ENCODE measurements at places on chromosomes 7 and 10.

- DNase-seq, result no peak
These were observed 76.8 kb upstream of the AKR1E2 start for GRCh38 chr10:4749271-4749574.

DNA sequence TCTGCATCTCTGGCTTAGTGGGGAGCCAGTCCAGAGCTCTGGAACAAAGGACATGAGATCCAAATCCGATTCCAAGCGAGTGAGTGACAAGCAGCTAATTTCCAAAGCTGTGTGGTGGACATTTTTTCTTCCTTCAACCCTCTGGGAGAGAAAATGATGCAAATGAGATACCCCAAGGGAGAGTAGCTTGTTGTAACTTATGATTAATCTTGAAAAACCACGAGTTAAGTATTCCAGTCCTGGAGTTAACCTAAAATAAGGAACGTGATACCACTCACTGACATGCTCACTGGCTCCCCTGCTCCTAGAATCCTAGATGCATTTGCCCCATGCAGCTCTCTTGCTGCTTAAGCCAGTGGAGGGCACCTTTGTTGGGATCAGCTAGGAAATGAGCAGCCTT, 116.0 kb upstream of the HABP2 start:
- no peak for DNase-seq

GRCh38 chr7:74656441-74656836, 1.1 kb upstream of the GTF2I start:
- peak; percentile 30 for DNase-seq

- no peak for DNase-seq
These were observed 730.8 kb downstream of the PHTF2 start for GRCh38 chr7:78529392-78529791.

DNA sequence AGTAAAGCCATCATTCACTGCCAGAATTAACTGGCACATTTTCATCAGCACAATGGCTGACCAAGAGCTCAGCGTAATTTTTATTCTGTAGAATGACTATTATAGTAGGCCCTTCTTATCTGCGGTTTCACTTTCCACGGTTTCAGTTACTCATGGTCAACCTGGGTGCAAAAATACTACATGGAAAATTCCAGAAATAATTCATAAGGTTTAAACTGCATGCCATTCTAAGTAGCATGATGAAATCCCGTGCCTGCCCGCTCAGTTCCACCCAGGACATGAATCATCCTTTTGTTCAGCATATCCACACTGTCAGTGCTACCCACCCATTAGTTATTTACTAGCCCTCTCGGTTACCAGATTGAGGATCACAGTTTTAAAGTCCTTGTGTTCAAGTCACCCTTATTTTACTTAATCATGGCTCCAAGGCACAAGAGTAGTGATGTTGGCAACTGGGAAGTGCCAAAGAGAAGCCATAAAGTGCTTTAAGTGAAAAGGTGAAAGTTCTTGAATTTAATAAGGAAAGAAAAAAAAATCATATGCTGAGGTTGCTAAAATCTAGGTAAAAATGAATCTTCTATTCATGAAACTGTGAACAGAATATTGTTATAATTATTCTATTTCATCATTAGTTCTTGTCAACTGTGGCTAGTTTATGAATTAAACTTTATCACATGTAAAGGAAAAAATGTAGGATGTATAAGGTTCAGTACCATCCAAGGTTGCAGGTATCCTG, 204.9 kb downstream of the DOCK4 start:
- no peak for DNase-seq

DNA sequence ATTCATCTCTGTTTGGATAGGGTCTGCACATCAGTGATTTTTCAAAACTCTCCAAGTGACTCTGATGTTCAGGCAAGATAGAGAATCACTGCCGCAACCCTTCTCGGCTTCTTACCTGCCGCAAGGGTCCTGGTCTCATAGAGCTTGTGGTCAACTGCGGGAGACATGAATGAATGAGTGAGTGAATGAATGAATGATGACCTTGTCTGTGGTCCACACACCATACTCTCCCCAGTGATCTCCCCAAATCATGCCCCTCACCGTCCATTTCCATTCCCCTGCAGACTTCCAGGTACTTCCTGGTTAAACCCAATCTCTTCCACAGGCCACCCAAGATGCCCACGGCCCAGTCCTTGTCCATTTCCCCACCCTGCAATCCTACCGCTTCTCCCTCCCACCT, 5.9 kb upstream of the NPFFR1 start:
- DNase-seq, result no peak

DNA sequence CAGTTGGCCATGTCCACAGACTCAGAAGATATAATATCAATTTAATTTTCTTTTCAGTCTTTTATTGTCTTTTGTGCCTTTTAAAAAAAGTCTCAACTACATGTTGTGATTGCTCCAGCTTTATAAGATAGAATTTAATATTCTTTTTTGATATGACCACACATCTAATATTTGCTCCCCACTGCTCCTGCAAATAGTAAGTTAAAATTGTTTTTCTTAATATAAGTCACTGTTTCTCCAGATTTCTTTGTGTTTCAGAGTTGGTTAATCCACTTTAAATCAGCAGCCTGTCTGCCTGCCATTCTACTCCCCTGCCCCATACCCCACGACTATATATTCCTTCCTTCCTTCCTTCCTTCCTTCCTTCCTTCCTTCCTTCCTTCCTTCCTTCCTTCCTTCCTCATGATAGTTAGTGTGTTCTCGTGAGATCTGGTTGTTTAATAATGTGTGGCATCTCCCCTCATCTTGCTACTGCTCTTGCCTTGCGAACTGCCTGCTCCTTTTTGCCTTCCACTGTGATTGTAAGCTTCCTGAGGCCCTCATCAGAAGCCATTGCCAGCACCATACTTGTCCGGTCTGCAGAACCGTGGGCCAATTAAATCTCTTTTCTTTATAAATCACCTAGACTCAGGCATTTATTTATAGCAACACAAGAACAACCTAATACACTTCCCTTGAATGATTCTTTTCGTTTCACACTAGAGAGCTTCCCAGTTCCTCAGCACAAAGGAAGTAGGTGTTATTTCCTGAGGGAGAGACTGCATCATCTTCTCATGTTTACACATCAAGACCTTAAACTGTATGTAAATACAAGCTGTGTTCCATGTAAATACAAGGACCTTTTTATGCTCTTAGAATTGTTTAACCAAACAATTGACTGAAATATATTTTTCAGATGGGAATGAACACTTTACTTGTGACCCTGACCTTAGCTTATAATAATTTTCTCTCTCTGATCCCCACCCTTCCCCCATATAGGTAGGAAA, 24.5 kb downstream of the TAS2R16 start:
- no peak for DNase-seq

GRCh38 chr7:99029466-99030435, 114.2 kb downstream of the SMURF1 start:
- no peak for DNase-seq

GRCh38 chr10:91604553-91605534, 28.0 kb downstream of the PPP1R3C start:
- no peak for DNase-seq

DNA sequence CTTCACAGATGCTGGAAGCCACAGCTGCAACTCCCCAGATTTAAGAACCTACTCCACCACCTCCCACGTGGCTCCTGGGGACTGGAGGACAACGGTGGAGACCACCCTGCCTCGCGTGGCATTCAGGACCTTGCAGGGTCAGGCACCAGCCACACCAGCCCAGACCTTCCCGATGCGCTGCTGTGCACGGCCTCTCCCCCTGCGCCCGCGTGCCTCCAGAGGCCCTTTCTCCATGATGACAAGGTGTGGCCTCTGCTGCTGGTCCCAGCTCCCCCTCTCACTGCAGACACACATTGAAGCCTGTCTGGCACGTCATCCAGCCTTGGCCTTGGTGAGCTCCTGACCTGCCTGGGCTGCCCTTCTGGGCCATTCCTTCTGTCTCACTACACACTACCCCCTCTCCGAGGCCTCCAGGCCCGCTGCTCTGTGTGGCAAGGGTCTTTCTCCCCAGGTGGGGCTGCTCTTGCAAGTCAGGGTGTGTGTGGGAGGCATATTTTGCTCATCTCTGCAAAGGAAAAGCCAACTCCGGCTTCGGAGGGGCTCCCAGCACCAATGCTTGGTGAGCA, 254.8 kb downstream of the MAD1L1 start:
- no peak for DNase-seq

- DNase-seq, result no peak
These were observed 234.5 kb downstream of the TCERG1L start for GRCh38 chr10:131077031-131077430.

GRCh38 chr7:151813997-151814396, 62.9 kb downstream of the PRKAG2 start:
- DNase-seq, result no peak

GRCh38 chr7:157397731-157398691, 61.2 kb downstream of the DNAJB6 start:
- no peak for DNase-seq

DNA sequence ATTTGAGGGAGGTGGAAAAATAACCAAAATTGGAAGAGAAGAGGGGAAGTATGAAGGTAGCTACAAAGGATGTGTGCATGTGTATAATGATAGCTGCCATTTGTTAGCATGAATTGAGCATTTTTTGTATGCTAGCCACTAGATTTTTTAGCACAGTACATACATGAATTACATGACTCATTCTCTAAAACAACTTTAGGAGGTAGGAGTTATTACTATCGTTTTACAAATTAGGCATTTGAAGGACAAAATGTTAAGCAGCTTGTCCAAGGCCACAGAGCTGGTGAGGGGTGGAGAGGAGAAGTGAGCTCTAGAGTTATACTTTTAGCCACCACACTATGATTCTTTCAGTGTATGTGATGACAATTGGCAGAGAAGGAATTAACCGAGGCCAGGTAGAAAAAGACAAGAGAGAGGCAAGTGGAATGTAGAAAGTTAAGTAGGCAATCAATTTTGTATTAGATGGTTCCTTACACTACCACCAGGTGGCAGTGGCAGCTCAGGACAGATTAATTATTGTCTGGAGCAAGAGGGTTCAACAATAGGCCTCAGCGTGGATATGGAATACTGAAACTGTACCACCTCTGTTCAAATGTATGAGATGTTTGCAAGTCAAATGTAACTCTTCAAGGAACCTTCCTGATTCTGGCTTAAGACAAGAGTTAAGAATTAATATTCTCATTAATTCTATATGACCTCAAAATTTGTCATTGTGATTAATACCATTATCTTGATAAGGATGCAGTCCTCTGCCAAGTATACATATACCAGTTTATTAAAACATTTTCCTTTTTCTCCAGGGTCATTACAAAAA, 128.0 kb downstream of the MBL2 start:
- DNase-seq, result no peak

GRCh38 chr10:24505759-24506158, 217.9 kb downstream of the ARHGAP21 start:
- no peak for DNase-seq

GRCh38 chr7:158010961-158011693, 576.5 kb downstream of the PTPRN2 start:
- DNase-seq, result no peak

Data from stimulated activated CD8-positive, alpha-beta memory T cell treated with anti-CD3 and anti-CD28 coated beads, Interleukin-15, amount 100 ng/mL, for 1 hour (primary cell).